HepG2 (cell line): ENCODE measurements at places on chromosomes 3 and 15. TPM values are rescaled to one million over a fixed set of nuclear protein-coding genes. Genes with fewer than 3 reads are reported as not detected.

- no peaks in the 10 kb centered on the region for H3K36me3 ChIP-seq
- no peak for DNase-seq
- H3K27me3 ChIP-seq: no peaks in the 10 kb centered on the region
- H3K4me3 ChIP-seq: no peak overlapping the region
These were observed 66.1 kb downstream of the EPHA3 start for GRCh38 chr3:89173546-89173945.

- no peak overlapping the region for H3K27ac ChIP-seq
- H3K4me1 ChIP-seq: peaks cover 16% of the 10 kb centered on the region; the same call in 1 of the 2 replicates
- no peak for DNase-seq
- no peaks in the 10 kb centered on the region for H3K27me3 ChIP-seq
These were observed 62.9 kb downstream of the PLD1 start for GRCh38 chr3:171747223-171747920.

DNA sequence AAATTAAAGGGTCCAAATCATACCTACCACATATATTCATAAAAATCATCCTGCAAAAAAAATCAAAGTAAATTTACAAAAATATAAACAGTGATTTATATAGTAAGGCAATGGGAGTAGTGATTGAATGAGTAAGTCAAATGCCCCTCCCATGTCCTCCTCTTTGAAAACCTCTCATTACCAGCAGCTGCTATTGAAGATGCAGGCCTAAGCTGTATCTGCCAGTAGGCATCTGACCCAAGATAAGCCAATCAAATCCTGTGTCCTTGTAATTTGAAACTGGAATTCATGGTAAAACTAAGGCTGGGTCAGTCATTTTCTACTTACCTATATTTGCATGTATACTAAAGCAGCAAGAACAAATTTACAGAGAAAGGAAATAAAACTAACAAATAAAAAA lies 60.4 kb upstream of the POU1F1 start:
- no peaks in the 10 kb centered on the region for H3K36me3 ChIP-seq
- H3K4me1 ChIP-seq: peaks cover 14% of the 10 kb centered on the region
- H3K27ac ChIP-seq: no peak overlapping the region

TMEM62 gene
- 13.8 and 20.9 TPM in 2 replicates for total RNA-seq

SLC2A2 gene
- 14.5 and 19.5 TPM in 2 replicates for total RNA-seq

FGD5 gene
- not detected in 2 replicates for total RNA-seq

TMEM42 gene
- total RNA-seq: 5.0 and 5.5 TPM in 2 replicates

ASB14 gene
- total RNA-seq: not detected in 2 replicates

- H3K27ac ChIP-seq: no peak overlapping the region
- no peak for DNase-seq
- peaks cover 6% of the 10 kb centered on the region; the same call in 2 of the 3 replicates for H3K36me3 ChIP-seq
- no peak overlapping the region for H3K4me3 ChIP-seq
- peaks cover 41% of the 10 kb centered on the region for H3K4me1 ChIP-seq
These were observed 157.2 kb downstream of the XXYLT1 start for GRCh38 chr3:195113536-195114425.

DNA sequence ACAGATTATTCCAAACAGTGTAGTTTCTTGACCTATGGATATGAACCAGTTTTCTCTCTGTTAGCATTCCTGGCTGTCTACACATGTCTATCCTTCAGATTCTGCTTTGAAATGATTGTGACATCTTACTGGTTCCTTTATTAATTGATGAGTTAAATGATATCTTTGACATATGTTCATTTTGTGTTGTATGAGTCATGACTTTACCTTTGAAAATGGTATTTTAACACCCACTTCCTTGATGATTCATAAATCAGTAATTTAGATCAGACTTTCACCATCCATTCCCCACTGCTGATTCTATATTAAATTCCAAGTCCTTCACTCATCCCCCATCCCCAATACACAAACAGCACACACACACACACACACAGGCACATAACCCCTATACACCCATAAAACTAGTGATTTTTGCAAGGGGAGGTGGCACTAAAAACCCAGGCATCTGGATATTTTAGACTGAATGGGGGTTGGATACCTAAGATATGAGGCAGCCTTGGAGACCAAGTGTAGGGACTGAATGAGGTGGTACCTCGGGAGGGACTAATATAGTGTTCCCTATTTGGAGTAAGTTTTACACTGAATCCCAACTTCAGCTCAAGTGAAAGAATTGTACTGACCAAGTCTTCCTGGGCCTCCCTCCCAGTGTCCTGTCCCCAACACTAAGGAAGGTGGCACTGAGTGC lies 9.7 kb downstream of the CCK start:
- no peaks in the 10 kb centered on the region for H3K27me3 ChIP-seq
- no peaks in the 10 kb centered on the region for H3K4me1 ChIP-seq
- no peak for DNase-seq
- no peak overlapping the region for H3K4me3 ChIP-seq
- H3K36me3 ChIP-seq: no peaks in the 10 kb centered on the region

RETNLB gene
- not detected in 2 replicates for total RNA-seq

- peaks cover 23% of the 10 kb centered on the region for H3K4me1 ChIP-seq
- no peaks in the 10 kb centered on the region for H3K27me3 ChIP-seq
- H3K36me3 ChIP-seq: no peaks in the 10 kb centered on the region
- DNase-seq: peak; percentile 41
- H3K27ac ChIP-seq: no peak overlapping the region
- no peak overlapping the region for H3K4me3 ChIP-seq
These were observed 377.3 kb downstream of the SHQ1 start for GRCh38 chr3:72470904-72471417.

DNA sequence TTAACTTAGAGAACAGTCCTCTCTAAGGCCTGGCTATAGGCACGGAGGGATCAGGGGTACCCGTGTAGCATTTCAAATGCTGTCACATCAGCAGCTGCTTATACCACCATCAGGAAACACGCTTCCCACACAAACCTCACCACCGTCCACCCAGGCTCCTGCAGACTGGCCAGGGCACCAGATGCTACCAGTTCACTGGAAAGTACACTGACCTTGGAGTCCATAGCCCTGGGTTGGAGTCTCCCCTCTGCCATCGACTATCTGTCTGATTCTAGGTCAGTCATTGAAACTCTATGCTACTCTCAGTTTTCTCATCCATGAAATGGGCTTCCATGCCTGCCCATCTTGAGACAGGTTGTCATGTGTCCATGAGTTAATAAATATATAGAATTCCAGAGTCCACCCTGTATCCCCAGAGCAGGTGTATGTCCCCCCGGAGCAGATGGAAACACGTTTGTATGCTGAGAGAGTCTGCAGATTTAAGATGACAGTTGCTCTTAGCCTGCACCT lies 156.0 kb upstream of the SMAD3 start:
- H3K27ac ChIP-seq: no peak overlapping the region
- H3K27me3 ChIP-seq: peaks cover 22% of the 10 kb centered on the region; the same call in 2 of the 3 replicates
- H3K36me3 ChIP-seq: no peaks in the 10 kb centered on the region
- no peak for DNase-seq

DNA sequence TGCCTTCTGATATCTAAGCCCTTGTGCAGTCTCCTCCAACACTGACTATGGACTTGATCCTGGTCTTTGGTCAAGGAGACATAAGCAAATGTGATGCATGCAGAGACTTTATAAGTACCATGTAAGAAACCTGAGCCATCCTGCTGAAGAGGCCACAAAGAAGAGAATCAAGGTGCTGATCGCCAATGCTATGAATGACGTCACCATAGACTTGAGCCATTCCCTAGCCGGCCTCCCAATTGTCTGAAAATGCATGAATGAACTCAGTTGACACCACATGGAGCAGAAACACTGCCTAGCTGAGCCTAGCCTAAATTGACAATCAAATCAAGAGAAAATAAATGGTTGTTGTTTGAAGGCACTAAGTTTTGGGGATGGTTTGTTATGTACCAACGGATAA lies 51.9 kb downstream of the CERS3 start:
- H3K4me3 ChIP-seq: no peak overlapping the region
- no peaks in the 10 kb centered on the region for H3K27me3 ChIP-seq
- H3K27ac ChIP-seq: no peak overlapping the region
- H3K4me1 ChIP-seq: no peaks in the 10 kb centered on the region
- DNase-seq: no peak
- H3K36me3 ChIP-seq: no peaks in the 10 kb centered on the region

GRCh38 chr15:88911766-88912118 lies 1.4 kb downstream of the MFGE8 start:
- H3K27ac ChIP-seq: no peak overlapping the region
- H3K4me1 ChIP-seq: peaks cover 18% of the 10 kb centered on the region
- H3K27me3 ChIP-seq: no peaks in the 10 kb centered on the region
- H3K36me3 ChIP-seq: no peaks in the 10 kb centered on the region
- peak overlapping the region; percentile 76; the same call in 1 of the 2 replicates for H3K4me3 ChIP-seq

GRCh38 chr3:138467931-138468330 lies 33.5 kb downstream of the ESYT3 start:
- no peaks in the 10 kb centered on the region for H3K36me3 ChIP-seq
- H3K4me3 ChIP-seq: no peak overlapping the region
- H3K4me1 ChIP-seq: no peaks in the 10 kb centered on the region
- DNase-seq: no peak
- H3K27ac ChIP-seq: no peak overlapping the region

SPTSSB gene
- total RNA-seq: 0.51 and 0.84 TPM in 2 replicates

DNA sequence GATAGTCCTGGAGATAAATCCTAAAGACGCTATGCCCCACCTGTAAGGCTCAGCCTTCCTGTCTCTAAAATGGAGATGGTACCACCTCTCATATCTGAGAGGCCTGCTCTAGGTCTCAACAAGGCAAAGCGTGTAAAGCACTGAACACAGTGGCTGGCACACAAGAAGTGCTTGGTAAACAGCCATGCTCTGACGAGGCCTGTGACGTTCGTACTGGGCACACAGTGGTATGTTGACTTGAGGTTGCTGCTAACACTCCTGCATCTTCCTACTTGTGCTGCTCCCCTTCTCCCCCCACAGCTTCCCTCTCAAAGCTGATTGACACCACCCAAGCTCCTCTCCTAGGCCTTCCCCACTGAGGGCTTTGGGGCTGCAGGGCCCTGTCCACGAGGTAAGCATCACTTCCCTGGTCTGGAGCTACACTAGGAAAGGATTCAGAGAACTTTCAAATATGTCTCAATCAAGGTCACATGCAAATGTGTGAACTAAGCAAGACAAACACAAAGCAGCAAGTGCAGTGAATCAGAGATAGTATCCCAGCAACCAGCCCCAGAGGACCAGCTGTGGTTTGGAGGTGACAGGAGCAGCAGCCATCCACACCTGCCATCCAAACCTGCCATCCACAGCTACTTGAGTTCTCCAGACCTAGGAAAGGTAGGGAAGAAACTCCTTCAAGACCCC lies 177.5 kb downstream of the STT3B start:
- no peaks in the 10 kb centered on the region for H3K4me1 ChIP-seq
- H3K36me3 ChIP-seq: peaks cover 7% of the 10 kb centered on the region; the same call in 1 of the 3 replicates
- DNase-seq: no peak
- no peak overlapping the region for H3K27ac ChIP-seq

GRCh38 chr15:41981371-41982132 lies 9.2 kb upstream of the EHD4 start:
- H3K4me1 ChIP-seq: peaks cover 9% of the 10 kb centered on the region
- DNase-seq: no peak
- H3K27me3 ChIP-seq: peaks cover 39% of the 10 kb centered on the region
- no peak overlapping the region for H3K27ac ChIP-seq

GRCh38 chr15:59400103-59400813 lies 27.6 kb upstream of the MYO1E start:
- H3K36me3 ChIP-seq: no peaks in the 10 kb centered on the region
- H3K4me1 ChIP-seq: peaks cover 31% of the 10 kb centered on the region
- H3K27ac ChIP-seq: no peak overlapping the region
- no peaks in the 10 kb centered on the region; the same call in 1 of the 2 replicates for H3K27me3 ChIP-seq
- no peak for DNase-seq

SPATA12 gene
- total RNA-seq: 0.09 TPM in 1 of 2 replicates, not detected in the other

DNA sequence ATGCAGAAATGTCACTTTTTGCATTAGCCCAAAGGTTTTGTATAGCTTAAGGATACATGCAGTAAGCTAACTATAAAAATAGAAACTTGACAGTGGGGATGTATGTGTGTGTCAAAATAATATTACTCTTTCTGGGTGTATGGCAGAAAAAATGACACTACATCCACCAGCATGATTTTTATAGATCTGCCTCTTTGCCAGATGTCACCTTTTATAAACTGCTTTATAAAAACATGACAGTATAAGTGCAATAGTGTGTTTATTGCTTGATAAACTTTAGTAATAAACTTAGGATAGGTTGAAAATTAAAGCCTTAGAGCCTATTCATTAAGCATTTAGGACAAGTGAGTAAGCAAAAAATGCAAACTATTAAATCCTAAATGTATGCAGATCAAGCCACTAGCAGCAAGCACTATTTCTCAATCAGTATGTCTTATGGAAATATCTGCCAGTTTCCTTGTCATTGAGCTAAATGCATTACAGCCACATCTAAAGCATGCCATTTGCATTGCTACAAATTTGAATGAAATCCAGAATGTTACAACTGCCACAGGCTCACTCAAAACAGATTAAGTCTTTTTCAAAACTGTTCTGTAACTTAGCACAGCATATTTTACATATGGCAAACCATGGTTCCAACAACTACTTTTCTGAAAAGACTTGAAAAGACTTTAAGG lies 935.0 kb downstream of the FHIT start:
- no peak overlapping the region for H3K4me3 ChIP-seq
- H3K36me3 ChIP-seq: no peaks in the 10 kb centered on the region
- H3K4me1 ChIP-seq: no peaks in the 10 kb centered on the region
- H3K27ac ChIP-seq: no peak overlapping the region
- no peak for DNase-seq

DNA sequence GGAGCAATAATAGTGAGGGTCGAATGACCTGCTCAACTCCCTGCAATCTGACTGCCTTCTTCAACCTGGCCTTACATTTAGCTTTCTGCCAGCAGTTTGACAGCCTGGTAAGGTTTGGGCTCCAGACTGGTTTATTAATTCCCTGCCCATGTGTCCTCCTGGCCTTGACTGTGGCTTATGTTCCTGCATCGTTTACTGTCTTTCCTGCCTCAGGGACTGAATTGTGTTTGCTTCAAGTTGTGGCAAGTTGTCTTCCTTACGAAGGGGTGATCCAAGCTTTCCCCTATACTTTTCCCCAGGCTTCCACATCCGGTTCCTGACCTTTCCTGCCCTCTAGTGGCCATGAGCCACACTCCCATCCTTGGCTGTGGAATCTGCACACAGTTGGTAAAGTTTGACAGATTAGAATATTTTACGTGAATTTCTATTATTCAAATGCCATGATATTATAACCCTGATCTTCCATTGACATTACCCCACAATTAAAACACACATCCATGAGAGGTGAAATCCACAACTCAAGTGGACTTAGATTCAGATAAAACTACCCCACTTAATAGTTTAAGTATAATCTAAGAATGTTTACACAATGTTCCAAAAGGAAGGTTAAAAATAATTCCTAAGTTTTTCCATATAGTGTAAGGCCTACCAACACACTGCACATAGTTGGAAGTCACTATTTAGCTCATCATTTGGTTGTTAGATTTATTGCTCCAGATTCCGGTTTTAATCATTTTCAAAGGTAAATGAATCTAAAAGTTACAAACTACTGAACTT lies 95.7 kb downstream of the NEDD4 start:
- H3K27ac ChIP-seq: no peak overlapping the region
- no peaks in the 10 kb centered on the region for H3K36me3 ChIP-seq
- H3K27me3 ChIP-seq: no peaks in the 10 kb centered on the region
- peak; percentile 41 for DNase-seq

GRCh38 chr3:78754066-78754743 lies 1013.6 kb downstream of the ROBO1 start:
- no peak overlapping the region; the same call in 1 of the 2 replicates for H3K4me3 ChIP-seq
- H3K27me3 ChIP-seq: no peaks in the 10 kb centered on the region
- peak; percentile 84 for DNase-seq
- H3K36me3 ChIP-seq: no peaks in the 10 kb centered on the region; the same call in none of the 2 replicates
- H3K4me1 ChIP-seq: peaks cover 26% of the 10 kb centered on the region
